ENCODE measurements at places on chromosomes 5 and 9. TPM values are rescaled to one million over a fixed set of nuclear protein-coding genes. Genes with fewer than 3 reads are reported as not detected.

The TUSC1 gene
- total RNA-seq = 11.7 TPM

DNA sequence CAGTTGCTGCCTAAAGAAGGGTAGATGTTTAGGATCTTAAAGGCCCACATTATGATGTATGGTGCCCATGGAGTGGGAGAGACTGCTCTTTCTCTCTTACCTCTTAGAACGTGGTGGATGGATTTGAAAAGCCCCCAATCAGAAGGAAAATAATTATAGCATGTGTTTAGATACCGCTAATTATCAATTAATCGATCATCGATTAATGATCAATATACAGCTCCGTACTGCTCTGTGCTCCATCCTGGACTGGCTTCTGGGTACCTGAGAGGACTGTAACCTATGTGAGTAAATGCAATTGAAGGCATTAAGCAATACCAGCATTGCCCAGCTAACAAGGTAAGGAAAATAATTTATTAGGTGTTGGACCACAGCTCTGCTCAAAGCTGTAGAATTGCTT, 149.1 kb downstream of the MAST4 start:
- DNase-seq = no peak

The IFNA21 gene
- not detected for total RNA-seq

The BAAT gene
- total RNA-seq = 0.06 TPM

DNA sequence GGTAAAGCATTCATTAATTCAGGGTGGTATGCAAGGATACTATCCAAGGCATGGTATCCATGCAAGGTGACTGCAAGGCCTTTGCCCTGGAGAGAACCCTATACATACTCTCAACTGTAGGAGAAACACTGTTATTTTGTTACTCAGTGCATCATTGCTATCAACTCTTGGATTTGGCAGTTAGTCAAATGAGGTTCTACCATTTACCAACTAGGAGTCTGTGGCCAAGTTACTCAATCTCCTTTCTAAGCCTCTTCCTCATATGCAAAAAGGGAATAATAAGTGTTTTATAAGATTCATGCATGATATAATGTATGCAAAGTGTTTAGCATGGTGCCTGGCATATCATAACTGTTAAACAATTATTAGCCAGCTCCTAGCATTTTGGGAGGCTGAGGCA, 4.0 kb downstream of the PCDHGC3 start:
- no peak for DNase-seq

The TRIP13 gene
- 65.9 TPM for total RNA-seq

DNA sequence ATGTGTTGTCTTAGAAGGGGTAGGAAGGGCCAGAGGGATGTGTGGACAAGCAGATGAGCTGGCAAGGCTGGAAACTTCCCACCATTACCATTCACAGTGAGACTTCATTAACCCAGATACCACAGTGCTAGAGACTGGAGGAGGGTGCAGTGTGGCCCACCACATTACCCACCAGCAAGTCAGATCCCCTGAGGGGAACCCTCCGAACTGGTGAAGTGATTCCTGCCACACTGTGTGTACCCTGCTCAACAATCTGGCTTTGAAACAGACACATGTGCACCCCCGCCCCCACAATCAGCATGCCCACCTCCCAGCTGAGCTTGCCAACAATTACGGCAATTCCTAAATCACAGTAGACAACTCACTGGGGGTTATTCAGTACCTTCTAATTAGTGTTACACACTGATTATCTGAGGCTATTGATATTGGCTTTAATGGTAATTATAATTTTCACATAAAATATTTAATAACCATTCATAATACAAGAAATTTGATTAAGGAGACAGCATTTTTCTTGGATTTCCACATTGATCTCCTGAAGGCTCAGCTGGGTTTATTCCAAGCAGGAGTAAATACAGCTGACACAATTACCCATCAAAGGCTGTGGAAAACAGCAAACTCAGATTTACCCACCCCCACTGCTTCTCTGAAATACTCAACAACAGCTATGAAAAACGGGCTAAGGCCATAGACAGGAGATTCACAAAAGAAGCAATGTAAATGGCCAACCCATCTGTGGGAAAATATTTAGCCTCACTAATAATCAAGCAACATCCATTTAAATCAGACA, 169.3 kb upstream of the FSTL4 start:
- no peak for DNase-seq

The C5orf52 gene
- not detected for total RNA-seq

- no peak for DNase-seq
Observed at GRCh38 chr5:164593982-164594381, 1088.6 kb downstream of the MAT2B start.

The LEAP2 gene
- 0.77 TPM for total RNA-seq
